ENCODE measurements at places on chromosomes 2 and 18.

- DNase-seq, result no peak
Observed at GRCh38 chr2:70515938-70516337, 37.7 kb downstream of the TGFA start.

GRCh38 chr2:70047451-70047850 is 39.8 kb upstream of the PCBP1 start:
- DNase-seq, result no peak

DNA sequence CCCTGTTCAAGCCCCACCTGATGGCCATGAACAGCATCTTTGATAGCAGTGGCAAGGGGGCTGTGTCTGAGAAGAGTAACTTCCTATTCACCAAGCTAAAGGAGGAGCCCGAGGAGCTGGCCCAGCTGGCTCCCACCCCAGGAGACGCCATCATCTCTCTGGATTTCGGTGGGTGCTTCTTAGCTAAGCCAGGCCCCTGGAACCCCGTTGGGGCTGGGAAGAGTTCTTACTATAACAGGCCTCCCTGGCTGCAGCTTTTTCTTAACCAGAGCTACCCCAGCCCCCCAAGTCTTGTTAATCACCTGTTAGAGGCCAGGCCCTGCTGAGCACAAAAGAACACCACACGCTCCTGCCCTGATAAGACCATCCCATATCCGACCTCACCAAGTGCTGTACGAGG is 79.4 kb downstream of the EPAS1 start:
- no peak for DNase-seq

GRCh38 chr18:36196238-36196995 is 9.1 kb downstream of the MOCOS start:
- no peak for DNase-seq

DNA sequence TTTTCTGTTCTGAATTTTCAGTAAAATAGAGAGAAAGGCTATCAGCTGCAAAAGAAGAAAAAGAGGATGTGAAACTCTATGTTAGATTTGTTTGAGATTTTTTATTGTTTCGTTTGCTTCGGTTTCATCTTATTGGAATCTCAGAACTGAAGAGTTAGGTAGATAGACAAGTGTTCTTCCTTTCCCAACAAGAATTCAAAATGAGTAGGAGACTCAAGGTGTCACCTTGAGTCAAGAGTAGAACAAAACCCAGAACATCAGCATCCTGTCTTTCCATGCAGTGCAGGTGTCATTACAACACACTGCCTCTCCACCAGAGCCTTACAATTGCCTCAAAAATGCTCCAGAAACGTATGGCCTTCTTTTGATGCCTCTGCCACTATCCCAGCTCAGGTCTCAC is 21.1 kb downstream of the NBAS start:
- no peak for DNase-seq

DNA sequence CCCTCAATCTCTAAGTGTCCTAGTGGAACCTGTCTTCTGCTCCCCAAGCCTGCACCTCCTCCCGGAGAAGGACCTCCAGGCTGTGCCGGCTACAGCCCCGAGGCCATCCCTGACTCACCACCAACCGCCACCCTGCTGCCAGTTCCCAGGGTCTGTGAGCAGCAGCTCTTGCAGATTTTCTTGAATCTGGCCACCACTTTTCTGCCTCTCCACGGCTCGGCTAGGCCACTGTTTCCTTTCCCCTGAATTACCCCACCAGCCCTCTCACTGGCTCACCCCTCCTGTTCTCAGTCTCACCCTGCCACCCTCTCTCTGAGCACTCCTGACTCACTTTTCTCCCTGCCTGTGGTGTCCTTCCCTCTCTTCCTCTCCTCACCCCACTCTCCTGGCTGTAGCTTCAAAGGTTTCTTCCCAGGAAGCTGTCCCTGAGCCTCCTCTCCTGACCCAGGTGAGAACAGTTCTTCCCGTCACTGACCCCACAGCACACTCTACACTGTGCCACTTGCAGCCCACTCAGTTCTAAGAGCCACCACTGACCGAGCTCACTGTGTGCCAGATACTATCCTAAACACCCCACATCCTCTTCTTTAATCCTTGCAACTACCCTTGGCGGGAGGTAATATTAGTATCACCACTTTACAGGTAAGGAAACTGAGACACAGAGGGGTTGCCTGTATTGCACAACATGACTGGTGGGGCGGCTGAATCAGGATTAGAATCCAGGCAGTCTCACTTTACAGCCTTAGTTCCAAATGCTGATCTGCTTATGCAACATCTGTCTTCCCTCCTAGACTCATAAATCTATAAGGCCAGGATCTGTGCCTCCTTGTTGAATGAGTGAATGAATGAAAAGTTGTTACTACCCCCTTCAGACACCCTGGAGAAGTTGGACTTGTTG is 111.6 kb downstream of the SMAD7 start:
- no peak for DNase-seq

GRCh38 chr18:51164342-51164741 is 33.1 kb downstream of the MEX3C start:
- no peak for DNase-seq

GRCh38 chr18:58674863-58675472 is 3.7 kb downstream of the MALT1 start:
- DNase-seq, result no peak

DNA sequence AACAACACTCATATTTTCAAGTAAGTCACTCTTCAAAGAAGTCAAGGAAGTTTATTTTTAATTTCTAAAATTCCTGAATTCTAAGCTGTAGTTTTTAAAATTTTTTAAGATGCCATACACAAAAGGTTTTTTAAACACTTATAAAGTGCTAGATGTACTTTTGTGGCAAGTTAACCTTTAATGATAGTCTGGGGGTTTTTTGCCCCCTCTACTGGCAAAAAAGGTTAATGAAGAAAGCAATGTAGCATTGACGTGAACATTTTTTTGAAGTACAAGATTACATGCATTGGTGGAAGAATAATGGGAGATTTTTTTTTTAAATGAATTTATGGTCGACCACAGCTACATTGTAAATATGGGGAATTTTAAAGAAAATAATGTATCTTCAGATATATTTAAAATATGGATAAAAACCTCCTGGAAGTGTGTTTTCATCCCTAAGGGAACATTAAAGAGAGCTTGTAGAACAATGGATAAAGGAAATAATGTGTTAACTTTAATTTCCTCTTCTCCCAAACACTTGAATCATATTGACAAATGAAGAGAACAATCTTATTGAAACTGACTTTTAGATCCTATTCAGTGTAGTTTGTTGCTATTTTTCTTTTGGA is 12.6 kb downstream of the ITPRID2 start:
- no peak for DNase-seq
